Activated T-cell treated with anti-CD3 and anti-CD28 coated beads, Interleukin-2, amount 50 U/mL, for 72 hours (primary cell): ENCODE measurements at places on chromosomes 6 and 20. TPM values are rescaled to one million over a fixed set of nuclear protein-coding genes. Genes with fewer than 3 reads are reported as not detected.

Gene SGK2
- total RNA-seq, result 1.7 TPM

GRCh38 chr6:138618168-138618567 is 118.9 kb upstream of the NHSL1 start:
- no peak overlapping the region for H3K27ac ChIP-seq
- H3K4me3 ChIP-seq, result no peak overlapping the region
- H3K36me3 ChIP-seq, result no peaks in the 10 kb centered on the region
- H3K27me3 ChIP-seq, result no peaks in the 10 kb centered on the region

DNA sequence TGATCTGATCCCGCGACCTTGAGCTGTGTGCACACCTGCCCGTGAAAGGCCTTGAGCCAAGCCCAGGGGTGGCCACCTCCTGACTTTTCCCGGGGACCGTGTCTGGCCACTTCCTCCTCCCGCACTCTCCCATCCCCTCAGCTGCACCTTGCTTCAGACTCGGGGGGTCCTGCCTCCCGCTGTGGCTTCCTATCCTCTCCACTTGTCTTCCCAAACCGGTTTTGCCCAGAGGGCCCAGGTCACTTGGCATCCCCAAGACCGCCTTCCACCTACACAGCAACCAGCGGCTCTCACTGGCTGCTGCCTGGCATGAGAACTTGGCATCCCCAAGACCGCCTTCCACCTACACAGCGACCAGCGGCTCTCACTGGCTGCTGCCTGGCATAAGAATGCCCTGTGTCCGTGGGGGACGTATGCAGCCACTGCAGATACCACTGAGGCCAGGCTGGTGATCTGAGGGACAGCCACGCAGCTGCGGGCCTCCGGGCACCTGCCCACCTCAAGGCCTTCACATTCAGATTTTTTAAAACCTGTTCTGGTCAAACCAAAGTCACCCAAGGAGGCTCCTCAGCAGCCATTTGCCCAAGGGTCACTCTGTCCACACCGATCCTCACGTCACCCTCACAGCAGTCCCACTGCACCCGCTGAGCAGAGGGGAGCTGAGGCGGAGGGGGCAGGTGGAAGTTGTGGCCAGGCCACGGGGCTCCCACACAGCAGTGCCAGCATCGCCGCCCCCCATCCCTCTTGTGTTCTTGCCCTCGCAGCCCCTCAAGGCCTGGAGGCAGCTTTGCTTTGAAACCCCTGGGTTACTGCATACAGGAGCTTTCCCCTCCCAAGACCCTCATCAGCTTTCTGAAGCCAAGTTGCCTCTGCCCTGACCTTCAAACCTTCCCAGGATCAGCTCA is 245.5 kb downstream of the TAF4 start:
- H3K27me3 ChIP-seq, result no peaks in the 10 kb centered on the region
- no peak overlapping the region for H3K4me3 ChIP-seq
- H3K27ac ChIP-seq, result no peak overlapping the region
- H3K4me1 ChIP-seq, result no peaks in the 10 kb centered on the region

Gene LAMA2
- not detected for total RNA-seq

DNA sequence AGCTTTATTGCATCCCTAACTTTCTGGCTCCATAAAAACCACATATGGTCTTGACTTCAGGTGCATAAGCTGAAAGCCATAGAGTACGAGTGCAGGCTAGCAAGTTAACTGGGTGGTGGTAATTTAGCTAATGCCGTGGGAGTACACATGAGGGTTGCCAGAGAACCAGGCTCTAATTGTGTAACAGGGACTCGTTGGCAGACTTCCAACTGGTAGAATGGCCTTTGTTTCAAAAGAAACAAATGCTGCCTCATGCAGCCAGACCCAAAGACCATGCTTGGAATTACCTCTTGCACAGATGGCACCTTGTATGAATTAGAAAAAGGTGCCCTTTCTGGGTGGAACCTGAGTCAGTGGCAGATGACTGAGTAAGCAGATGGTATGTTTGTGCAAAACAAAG is 73.2 kb downstream of the LY86 start:
- no peak overlapping the region for H3K27ac ChIP-seq
- no peaks in the 10 kb centered on the region for H3K36me3 ChIP-seq
- H3K4me1 ChIP-seq, result peaks cover 33% of the 10 kb centered on the region
- H3K27me3 ChIP-seq, result no peaks in the 10 kb centered on the region
- DNase-seq, result no peak
- H3K4me3 ChIP-seq, result no peak overlapping the region

DNA sequence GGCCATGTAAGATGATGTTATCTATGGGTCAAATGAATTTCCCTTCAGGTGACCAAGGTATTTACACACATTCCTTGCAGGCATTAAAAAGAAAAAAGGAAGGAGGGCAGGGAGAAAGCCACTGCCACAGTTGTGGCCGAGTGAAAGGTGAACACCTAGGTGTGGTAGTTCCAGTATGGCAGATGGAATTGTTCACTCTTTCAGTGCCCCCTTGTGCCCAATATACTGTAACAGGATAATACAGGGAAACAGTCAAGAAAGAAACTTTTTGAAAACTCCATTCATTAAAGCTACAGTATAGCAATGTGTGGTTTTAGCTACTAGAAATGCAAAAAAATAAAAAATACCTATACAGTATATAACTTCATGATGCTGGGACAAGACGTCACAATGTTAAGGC is 52.1 kb downstream of the BMP2 start:
- DNase-seq, result no peak
- no peaks in the 10 kb centered on the region for H3K27me3 ChIP-seq
- H3K27ac ChIP-seq, result no peak overlapping the region
- H3K4me3 ChIP-seq, result no peak overlapping the region
- no peaks in the 10 kb centered on the region for H3K4me1 ChIP-seq

DNA sequence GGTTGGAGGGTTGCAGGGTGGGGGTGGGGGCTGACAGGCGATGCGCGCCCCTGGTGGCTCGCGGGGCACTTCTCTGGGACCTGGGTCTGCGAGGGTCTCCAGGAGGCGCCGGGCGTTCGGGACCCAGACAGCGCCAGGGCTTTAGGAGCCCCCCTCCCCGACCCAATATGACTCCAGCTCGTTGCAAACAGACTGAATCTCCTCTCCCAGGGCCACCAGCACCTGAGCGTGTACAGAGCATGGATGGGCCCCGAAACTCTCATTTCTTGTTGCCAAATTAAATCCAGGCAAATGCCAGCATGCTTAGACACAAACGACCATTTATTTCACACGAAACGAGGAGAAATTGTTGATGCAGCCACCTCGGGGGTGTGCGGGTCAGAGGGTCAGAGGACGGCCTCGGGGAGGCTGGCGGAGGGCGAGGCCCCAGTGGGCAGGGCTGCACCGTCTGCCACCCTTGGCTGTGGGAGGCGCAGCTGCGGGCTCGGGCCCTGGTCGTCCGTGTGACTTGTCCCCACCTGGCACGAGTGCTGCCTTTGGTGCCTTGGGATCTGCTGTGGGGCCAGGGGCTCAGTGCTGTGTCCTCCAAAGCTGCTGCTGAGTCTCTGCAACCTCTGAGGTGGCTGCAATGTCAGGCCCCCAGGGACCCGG is 20.9 kb upstream of the GATA5 start:
- no peak overlapping the region for H3K4me3 ChIP-seq
- no peak overlapping the region for H3K27ac ChIP-seq
- H3K27me3 ChIP-seq, result no peaks in the 10 kb centered on the region
- H3K4me1 ChIP-seq, result peaks cover 23% of the 10 kb centered on the region
- no peaks in the 10 kb centered on the region for H3K36me3 ChIP-seq

Gene SLC32A1
- total RNA-seq, result not detected

Gene XRN2
- total RNA-seq, result 77.9 TPM

DNA sequence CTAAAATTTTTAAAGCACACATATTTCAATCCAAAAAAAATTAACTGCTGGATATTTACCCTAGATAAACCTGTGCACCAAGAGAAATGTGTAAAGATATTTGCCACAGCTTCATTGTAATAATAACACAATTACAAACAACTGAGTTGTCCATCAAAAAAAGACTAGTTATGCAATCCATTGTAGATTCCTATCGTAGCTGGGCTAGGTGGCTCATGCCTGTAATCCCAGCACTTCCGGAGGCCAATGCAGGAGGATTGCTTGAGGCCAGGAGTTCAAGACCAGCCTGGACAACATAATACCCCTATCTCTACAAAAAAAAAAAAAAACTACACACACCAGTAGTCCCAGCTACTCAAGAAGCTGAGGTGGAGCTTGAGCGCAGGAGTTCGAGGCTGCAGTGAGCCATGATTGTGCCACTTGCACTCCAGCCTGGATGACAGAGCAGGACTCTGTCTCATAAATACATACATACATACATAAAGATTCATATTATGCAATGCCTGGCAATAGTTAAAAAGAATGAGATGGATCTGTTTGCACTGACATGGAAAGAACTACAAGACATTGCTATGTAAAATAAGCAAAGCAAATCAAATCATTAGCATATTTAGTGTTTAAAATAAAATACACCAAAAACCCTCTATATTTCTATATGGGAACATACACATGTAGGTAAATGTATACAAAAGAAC is 56.5 kb upstream of the CCDC28A start:
- no peak overlapping the region for H3K4me3 ChIP-seq
- no peak for DNase-seq
- H3K4me1 ChIP-seq, result no peaks in the 10 kb centered on the region
- H3K27ac ChIP-seq, result no peak overlapping the region
- peaks cover 6% of the 10 kb centered on the region for H3K36me3 ChIP-seq
- peaks cover 20% of the 10 kb centered on the region for H3K27me3 ChIP-seq

Gene NRSN1
- not detected for total RNA-seq

DNA sequence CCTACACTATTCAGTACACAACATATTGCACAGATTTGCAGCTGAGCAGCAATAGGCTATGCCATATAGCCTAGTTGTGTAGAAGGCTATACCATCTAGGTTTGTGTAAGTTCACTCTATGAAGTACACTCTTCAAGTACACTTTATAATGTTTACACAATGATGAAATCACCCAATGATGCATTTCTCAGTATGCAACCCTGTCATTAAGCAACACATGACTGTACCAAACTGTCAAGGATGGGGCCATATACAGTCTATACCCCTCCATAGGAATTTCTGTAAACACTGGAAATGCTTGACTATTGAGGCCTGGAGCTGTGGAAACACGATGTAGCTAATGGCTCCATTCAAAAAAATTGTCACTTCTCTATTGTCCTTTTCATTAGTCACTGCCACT is 535.4 kb downstream of the EPM2A start:
- H3K27ac ChIP-seq, result no peak overlapping the region
- no peak overlapping the region for H3K4me3 ChIP-seq
- no peaks in the 10 kb centered on the region for H3K36me3 ChIP-seq
- no peak for DNase-seq

GRCh38 chr6:125918681-125919566 is 37.6 kb upstream of the HINT3 start:
- H3K4me3 ChIP-seq, result peak overlapping the region; percentile 80
- H3K4me1 ChIP-seq, result peaks cover 45% of the 10 kb centered on the region
- peak; percentile 62 for DNase-seq
- H3K27me3 ChIP-seq, result no peaks in the 10 kb centered on the region
- peak overlapping the region; percentile 95 for H3K27ac ChIP-seq
- peaks cover 28% of the 10 kb centered on the region for H3K36me3 ChIP-seq

GRCh38 chr6:128870746-128871145 is 12.2 kb upstream of the LAMA2 start:
- H3K27me3 ChIP-seq, result no peaks in the 10 kb centered on the region
- H3K4me3 ChIP-seq, result no peak overlapping the region
- H3K36me3 ChIP-seq, result no peaks in the 10 kb centered on the region
- no peak for DNase-seq

DNA sequence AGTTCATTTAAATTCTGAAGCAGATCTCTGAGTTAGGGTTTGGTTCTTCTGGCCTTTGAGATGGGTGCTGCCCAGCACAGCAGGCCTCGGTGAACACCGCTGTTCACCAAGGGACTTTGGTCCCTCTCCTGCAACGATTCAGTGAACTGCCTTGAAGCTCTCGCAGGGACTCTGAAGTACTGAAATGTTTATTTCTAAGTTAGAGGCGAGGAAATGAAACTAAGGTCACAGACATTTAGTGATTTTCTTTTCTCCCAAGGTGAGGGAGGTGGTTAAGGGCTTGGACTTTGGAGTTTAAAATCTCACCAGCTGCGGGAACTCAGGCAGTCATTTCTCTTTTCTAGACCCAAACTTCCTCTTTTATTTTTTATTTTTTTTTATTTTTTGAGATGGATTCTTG is 26.2 kb downstream of the E2F3 start:
- H3K27me3 ChIP-seq, result no peaks in the 10 kb centered on the region
- peaks cover 5% of the 10 kb centered on the region for H3K36me3 ChIP-seq
- H3K4me3 ChIP-seq, result no peak overlapping the region
- DNase-seq, result no peak
- H3K4me1 ChIP-seq, result peaks cover 31% of the 10 kb centered on the region
